CD4-positive, alpha-beta T cell treated with Interleukin-6 at 100 ng/mL for 8 hours (primary cell): ENCODE measurements at places on chromosomes 7 and 10.

DNA sequence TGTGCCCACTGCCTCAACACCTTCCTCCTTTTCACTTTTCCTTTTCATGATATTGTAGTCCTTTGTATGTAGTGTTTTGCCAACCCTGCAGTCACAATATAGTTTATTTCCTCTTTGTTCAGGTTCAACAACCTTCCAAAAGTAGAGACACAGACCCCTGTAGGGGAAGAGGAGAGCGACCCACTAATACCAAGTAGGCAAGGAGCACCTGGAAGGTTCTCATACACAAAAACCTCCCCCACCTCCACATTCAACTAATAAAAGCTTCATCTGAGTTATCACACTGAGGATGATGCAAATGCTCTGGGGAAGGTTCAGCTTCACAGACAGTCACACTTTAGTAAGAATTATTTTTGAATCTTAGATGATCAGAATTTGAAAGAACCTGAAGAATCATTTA is 41.6 kb downstream of the PIK3AP1 start:
- no peak for DNase-seq

- DNase-seq: no peak
These were observed 57.4 kb downstream of the CDK6 start for GRCh38 chr7:92778972-92779371.

GRCh38 chr10:122143238-122143841 is 127.8 kb upstream of the BTBD16 start:
- DNase-seq: no peak

DNA sequence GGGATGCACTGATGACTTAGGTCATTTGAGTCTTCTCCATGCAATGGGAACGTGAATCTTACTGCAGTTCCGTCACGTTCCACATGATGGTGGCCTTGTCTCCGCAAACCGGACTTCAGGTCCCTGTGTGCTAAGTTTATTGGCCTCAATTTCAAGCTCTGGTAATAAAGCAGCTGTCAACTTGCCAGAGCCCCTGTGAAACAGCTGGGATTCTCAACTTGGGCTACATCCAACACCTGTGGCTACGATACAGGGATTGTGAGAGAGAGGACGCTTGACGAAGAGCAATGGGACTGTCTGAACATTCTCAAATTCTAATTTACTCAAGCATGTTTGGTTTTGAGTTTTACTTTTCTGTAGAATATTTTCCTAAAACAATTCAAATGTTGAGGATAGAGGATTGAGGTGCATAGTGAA is 174.2 kb downstream of the PTN start:
- no peak for DNase-seq

GRCh38 chr7:140448781-140449480 is 30.4 kb downstream of the MKRN1 start:
- no peak for DNase-seq

DNA sequence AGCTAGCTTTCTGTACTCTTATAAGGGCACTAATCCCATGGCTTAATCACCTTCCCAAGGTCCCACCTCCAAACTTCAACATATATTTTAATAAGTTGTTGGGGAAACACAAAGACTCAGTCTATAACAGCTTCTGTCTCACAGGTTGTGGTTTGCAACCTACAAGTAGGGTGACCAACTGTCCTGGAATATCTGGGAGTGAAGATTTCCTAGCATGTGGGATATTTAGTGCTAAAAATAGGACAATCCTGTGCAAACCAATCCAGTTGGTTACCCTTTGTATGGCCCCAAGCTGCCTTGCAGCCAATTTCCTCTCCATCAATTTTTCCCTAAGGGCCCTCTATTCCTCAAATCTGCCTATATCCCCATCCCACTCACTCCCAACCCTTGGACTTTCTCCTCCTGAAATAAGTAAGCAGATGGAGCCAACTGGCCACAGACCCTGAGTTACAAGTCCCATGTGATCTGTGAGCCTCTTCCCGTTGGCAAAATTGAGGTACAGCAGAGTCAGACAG is 82.3 kb downstream of the FAM13C start:
- no peak for DNase-seq

DNA sequence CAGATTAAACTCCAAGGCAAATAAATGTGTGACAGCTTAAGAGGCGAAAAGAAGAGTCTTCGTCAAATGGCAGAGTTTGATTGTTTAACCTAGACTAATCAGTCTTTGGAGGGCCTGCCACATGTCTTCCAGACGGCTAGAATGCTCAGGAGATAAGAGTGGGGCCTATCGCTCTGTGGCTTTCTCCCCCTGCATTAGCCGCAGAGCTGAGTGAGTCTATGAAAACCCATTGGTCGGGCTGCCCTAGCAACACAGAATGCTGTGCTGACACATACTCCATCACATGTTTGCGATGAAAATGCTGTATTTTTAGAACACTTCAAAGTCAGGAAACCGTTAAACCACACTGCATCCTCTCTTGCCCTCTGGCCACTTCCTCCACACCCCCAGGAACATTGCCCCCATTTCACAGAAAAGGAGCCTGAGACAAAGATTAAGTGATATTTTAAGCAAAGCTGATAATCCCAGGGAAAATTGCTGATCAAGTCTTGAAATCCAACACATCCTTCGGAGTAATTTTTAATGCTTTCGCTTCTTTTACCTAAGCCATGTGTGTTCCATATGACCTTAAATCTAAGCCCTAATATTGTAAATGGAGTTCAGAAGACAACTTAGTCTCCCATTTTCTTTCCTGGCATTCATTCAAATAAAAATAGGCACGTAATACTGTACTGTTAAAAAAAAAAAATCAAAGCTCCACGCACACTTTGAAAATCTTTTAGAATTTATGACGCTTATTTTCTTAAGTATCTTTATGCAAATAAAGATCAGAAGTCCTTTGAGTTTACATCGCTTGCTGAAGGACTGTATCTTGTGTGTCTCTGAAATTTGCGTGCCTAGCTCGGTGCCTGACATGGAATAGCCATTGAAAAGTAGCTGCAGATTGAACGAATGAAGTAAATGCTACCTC is 161.2 kb downstream of the CELF2 start:
- peak; percentile 84 for DNase-seq

DNA sequence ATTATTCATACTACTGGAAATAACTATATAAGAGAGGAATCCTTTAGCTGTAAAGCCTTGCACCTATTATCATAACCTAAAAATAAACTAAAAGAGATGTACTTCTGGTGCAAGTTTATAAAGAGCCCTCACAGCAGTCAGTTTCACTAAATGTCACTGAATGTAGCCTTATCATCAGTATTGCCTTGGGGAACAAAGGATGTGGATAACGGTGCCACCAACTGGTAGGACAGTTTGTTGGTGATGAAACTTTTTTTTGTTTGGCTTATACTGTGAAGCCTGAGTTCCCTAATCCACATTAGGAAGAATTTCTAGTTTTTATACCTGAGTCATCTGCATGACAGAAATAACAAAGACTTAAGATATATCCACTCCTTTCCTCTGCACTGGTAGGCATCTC is 117.9 kb upstream of the COL1A2 start:
- DNase-seq: no peak

DNA sequence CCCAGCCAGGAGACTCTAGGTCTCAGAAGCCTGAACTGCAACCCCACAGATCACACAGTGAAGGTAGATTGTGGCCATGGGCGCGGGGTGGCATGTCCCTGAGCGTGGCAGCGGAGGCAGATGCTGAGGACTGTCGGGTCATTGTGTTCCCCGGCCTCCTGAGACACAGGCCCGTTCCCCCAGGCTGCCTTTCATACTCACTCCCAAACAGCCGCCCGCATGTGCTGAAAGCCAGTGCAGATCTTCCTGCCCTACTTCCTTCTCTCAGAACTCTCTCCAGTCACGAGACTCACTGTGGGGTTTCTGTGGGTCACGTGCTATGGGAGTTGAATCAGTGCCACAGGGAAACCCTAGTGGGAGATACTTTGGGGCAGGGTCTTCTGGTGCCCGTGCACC is 48.0 kb downstream of the ZNF467 start:
- DNase-seq: no peak

GRCh38 chr10:67988606-67989005 is 86.5 kb downstream of the HERC4 start:
- no peak for DNase-seq

GRCh38 chr7:157046681-157047080 is 36.2 kb upstream of the MNX1 start:
- DNase-seq: no peak

- DNase-seq: no peak
These were observed 629.1 kb downstream of the ACTR3B start for GRCh38 chr7:153388611-153389010.

DNA sequence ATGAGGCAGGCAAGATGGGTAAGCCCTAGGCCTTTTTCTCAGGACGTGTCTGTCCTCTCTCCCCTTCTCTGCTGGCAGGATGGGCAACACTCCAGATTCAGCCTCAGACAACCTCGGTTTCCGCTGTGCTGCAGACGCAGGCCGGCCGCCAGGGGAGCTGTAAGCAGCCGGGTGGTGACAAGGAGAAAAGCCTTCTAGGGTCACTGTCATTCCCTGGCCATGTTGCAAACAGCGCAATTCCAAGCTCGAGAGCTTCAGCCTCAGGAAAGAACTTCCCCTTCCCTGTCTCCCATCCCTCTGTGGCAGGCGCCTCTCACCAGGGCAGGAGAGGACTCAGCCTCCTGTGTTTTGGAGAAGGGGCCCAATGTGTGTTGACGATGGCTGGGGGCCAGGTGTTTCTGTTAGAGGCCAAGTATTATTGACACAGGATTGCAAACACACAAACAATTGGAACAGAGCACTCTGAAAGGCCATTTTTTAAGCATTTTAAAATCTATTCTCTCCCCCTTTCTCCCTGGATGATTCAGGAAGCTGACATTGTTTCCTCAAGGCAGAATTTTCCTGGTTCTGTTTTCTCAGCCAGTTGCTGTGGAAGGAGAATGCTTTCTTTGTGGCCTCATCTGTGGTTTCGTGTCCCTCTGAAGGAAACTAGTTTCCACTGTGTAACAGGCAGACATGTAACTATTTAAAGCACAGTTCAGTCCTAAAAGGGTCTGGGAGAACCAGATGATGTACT is 13.1 kb downstream of the PHKG1 start:
- DNase-seq: no peak

DNA sequence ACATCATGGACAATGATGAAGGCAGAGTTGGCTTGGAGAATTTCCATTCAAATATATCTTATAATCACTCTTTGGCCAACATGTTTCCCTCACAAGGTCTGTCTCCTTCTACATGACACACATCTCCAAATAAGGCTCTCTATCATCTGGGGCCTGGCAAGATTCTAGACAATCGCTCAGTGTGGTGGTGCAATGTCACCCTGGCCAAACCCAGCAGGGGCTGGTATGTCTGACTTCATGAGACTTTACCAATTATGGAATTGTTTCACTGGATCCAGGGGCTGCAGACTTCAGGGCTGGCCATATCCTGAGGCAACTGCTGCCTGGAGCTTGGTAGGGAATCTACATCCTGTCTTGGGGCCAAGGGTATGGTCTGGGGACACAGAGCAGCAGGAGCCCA is 319.0 kb downstream of the PLXNA4 start:
- DNase-seq: no peak

DNA sequence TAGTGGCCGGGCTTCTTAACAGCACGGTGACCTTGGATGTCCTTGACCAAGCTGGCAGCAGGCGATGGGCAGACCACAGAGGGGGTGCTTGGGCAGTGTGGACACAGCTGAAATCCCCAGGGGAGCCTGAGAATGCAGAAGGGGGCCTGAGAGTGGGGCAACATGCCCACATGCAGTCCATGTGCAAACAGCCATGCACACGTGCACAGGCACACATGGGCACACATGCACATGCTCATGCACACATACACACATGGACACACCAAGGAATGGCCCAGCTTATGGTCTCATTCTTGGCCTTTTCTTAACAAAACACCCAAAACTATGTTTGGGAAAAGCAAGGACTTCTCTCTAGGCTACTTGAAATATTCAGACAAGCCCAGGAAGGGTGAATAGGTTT is 483.9 kb upstream of the MKI67 start:
- no peak for DNase-seq

GRCh38 chr7:4659551-4660286 is 22.4 kb upstream of the FOXK1 start:
- no peak for DNase-seq

GRCh38 chr7:4882169-4883032 is 1.1 kb downstream of the RADIL start:
- DNase-seq: no peak

DNA sequence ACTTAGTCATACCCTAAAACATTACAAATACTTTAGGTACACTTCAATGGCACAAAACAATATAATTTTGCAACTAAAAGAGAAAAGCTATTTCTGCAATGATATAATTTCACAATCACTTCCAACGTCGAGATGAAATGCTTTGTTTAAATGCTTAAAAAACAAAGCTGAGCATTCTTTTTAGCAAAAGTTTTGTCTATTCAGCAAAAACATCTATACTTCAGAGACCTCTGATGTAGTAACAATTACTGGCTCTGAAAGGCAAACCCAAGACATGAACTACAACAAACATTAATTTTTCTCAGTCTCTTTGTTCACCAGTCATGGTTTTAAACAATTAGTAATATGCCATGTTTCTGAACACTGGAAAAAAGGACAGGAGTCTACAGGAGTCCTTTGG is 16.4 kb downstream of the OAT start:
- DNase-seq: no peak

DNA sequence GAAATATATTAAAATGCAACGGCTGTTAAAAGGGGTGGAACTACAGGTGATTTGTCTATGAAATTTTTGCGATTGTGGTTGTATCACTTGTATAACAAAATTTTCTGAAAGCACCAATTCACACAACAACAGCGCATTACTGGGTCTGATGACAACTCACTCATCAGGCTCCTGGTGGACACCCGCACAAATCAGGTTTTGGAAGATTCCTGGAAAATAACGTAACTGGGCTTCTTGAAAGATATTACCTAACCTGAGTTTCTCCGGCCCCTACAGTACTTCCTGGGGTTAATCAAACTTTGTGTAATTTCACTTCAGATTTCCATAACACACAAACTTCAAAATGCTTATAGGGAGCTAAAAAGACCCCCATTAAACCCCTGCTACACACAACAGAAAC is 7.6 kb downstream of the SNX8 start:
- DNase-seq: no peak

- no peak for DNase-seq
These were observed 292.2 kb upstream of the NPVF start for GRCh38 chr7:25520516-25520915.

DNA sequence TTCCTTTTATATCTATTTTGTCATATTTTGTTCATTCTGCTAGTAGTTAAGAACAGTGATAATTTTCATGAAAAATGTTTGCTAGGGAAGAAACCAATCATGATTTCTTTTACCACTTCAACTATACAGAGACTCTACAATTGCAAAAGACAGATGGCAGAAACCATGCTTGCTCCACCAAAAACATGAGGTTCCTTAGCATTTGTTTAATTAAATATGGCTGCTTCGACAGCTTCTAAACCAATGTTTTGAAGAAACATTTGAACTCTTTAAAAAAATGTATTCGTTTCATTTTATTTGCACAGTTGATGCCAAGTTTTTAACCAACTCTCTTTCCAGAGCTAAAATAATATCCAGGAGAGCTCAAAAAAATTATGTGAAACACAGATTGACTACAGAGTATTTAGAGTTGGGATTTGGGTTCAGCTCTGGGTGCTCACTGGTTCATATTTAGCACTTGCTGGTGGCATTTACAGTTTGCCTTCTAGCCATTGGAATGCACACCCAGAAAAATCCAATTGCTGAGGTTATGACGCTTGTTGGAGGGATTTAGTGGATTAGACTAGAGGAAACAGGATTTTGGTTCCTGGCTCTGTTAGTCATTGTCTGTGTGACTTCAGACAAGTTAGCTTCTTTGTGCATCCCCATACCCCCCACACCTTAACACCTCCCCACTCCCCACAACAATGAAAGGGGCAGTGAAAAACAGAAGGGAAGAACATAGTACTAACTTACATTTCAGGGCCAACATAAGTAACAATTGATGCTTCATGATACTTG is 35.8 kb upstream of the SDHAF3 start:
- no peak for DNase-seq

GRCh38 chr10:5816170-5816569 is 2.9 kb upstream of the GDI2 start:
- no peak for DNase-seq
